GM23338 (cell line): ENCODE measurements at places on chromosomes 7 and 10. TPM values are rescaled to one million over a fixed set of nuclear protein-coding genes. Genes with fewer than 3 reads are reported as not detected.

DNA sequence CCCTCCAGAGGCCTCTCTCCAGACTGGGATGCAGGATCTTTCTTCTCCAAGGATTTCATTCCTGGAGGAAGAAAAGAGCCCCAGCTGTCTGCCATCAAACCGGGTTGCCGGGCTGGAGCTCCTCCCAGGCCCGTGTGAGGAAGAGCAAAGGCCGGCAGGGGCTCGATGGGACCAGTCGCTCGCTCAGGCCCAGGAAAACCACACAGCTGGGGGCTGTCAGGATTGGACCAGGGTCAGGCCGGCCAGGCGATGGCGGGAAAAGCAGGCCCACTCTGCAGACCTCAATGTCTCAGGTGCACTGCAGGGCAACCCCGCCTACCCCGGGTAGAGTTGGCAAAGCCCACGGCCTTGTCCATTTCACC lies 98.1 kb upstream of the DNAAF5 start:
- no peak overlapping the region for H3K4me3 ChIP-seq
- no peak overlapping the region for H3K27ac ChIP-seq
- H3K4me1 ChIP-seq: no peaks in the 10 kb centered on the region
- H3K36me3 ChIP-seq: peaks cover 7% of the 10 kb centered on the region; the same call in 1 of the 2 replicates

GRCh38 chr7:50659329-50659965 lies 94.2 kb upstream of the DDC start:
- DNase-seq: no peak
- no peaks in the 10 kb centered on the region for H3K36me3 ChIP-seq
- H3K4me3 ChIP-seq: no peak overlapping the region
- no peak overlapping the region for H3K27ac ChIP-seq

The SAMD9L gene
- not detected in 2 replicates for total RNA-seq

GRCh38 chr7:101138213-101138870 lies 11.4 kb downstream of the SERPINE1 start:
- H3K4me1 ChIP-seq: peaks cover 26% of the 10 kb centered on the region
- no peak overlapping the region for H3K27ac ChIP-seq
- no peaks in the 10 kb centered on the region for H3K36me3 ChIP-seq
- no peaks in the 10 kb centered on the region for H3K27me3 ChIP-seq
- no peak overlapping the region for H3K4me3 ChIP-seq

The MYL7 gene
- 2.4 TPM in 1 of 2 replicates, not detected in the other for total RNA-seq

DNA sequence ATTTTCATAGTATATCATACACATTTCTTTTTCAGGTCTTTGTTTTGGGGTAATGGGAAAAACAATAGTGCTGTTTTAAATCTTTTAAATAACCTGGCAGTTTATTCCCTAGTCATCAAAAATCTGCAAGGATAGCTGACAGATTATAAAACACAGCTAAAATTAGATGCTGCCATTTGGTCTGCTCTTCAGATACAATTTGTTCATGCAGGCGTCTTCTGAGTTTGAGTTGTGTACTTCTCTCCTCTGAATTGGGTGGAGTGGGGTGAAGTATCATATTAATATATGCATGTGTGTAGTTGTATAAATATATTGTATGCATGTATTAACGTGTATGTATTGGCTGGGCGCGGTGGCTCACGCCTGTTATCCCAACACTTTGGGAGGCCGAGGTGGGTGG lies 42.9 kb upstream of the ST7 start:
- no peak overlapping the region for H3K4me3 ChIP-seq
- no peak for DNase-seq
- H3K36me3 ChIP-seq: peaks cover 26% of the 10 kb centered on the region
- peaks cover 3% of the 10 kb centered on the region for H3K4me1 ChIP-seq
- no peaks in the 10 kb centered on the region for H3K27me3 ChIP-seq

DNA sequence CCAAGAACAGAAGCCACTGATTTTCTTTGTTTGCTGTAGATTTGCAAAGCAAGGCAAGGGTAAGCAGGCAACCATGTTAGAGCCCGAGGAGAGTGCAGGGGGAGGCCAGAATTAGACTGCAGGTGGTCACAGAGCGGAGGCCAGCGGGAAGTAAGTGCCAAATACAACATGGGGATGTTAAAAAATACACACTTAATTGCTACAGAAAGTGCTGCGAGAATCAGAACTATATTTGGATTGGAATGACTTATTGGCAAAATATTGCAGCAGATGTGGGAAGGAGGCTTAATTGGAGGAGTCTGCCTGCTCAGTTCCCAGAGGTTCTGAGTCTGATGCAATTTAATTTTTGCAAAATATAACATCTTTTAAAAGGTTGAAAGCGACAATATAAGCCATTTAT lies 49.7 kb upstream of the ADCY1 start:
- DNase-seq: no peak
- H3K4me1 ChIP-seq: no peaks in the 10 kb centered on the region
- no peaks in the 10 kb centered on the region for H3K27me3 ChIP-seq
- no peak overlapping the region for H3K4me3 ChIP-seq
- H3K27ac ChIP-seq: no peak overlapping the region

GRCh38 chr10:112835944-112836451 lies 114.0 kb upstream of the TCF7L2 start:
- peaks cover 7% of the 10 kb centered on the region for H3K27me3 ChIP-seq
- no peak for DNase-seq
- no peaks in the 10 kb centered on the region for H3K36me3 ChIP-seq
- no peak overlapping the region for H3K4me3 ChIP-seq

DNA sequence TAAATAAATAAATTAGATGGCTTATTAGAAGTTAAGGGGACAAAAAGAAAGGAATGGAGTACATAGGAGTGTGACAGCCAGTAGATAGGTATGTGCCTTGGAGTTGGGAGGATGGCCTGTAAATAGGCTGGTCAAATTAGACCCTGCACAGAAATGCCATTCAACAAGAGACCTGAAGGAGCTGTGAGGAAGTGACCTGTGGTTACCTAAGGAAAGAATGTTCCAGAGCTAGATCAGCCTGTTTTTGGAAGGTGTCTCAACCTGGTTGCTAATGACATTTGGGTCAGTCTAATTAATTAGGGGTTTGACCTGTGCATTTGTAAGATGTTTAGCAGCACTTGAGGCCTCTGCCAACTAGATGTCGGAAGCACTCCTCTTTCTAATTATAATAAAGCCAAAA lies 315.3 kb upstream of the PLXDC2 start:
- H3K27me3 ChIP-seq: no peaks in the 10 kb centered on the region
- no peak overlapping the region for H3K4me3 ChIP-seq
- H3K4me1 ChIP-seq: no peaks in the 10 kb centered on the region
- no peak overlapping the region for H3K27ac ChIP-seq
- no peak for DNase-seq

DNA sequence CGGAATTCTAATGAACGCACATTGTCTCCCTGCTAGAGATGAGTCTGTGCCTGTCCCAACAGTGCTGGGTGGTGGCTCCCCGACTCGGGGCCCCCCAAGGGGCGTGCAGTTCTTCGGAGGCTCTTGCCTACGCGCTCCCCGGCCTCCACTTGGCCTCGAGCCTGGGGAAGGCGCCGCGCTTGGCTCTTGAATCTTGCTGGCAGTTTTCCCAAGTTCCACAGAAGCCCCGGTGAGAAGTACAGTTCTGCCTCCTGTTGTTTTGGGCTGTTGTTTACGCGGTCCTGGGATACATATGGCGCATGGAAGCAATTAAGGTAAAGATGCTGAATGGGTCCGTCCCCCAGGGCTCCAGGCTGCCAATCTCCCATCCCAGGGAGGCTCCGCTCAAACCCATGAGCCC lies 32.6 kb upstream of the UNCX start:
- no peaks in the 10 kb centered on the region for H3K27me3 ChIP-seq
- H3K4me3 ChIP-seq: no peak overlapping the region
- H3K36me3 ChIP-seq: no peaks in the 10 kb centered on the region
- H3K27ac ChIP-seq: no peak overlapping the region
- H3K4me1 ChIP-seq: no peaks in the 10 kb centered on the region
- DNase-seq: no peak

The FAM24A gene
- total RNA-seq: not detected in 2 replicates

The LEP gene
- total RNA-seq: not detected in 2 replicates

- no peaks in the 10 kb centered on the region for H3K36me3 ChIP-seq
- no peak within 1 kb of the TSS for H3K4me3 ChIP-seq
- H3K27me3 ChIP-seq: no peaks in the 10 kb centered on the region
- no peaks in the 10 kb centered on the region for H3K4me1 ChIP-seq
- no peak for DNase-seq
Measured at GRCh38 chr10:103479135-103479534, at the start of gene CALHM3. Gene CALHM3, minus strand, starts transcription at chr10:103479240. Its CDS starts 208 bp downstream, at chr10:103479032.

DNA sequence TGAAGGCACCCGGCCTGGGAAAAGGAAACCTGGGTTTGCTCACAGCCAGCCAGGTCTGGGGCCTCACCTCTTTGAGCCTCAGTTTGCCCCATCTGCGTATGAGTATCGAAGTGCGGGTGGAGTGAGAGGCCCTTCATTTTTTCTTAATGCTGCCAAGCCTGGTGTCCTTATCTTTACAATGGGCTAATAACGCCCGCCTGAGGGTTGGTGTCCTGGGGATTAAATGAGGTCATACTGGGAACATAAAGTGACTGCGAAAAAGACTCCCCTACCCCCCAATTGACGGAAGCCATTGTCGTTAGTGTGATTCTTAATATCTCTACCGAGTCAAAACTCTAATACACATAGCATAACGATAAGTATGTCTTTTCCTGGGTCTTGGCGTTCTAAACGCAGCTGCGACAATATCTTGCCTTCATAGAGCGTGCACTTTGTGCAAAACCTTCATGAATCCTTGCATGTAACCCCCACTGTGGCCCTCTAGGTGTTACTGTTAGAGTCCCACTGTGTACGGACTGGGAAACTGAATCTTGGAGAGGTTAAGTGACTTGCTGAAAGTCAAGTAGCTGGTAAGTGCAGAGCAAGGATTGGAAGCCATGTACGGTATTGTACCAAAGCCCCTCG lies 11.4 kb upstream of the GRB10 start:
- peaks cover 34% of the 10 kb centered on the region for H3K4me1 ChIP-seq
- no peak overlapping the region for H3K27ac ChIP-seq
- DNase-seq: no peak
- peak overlapping the region; percentile 80 for H3K4me3 ChIP-seq

The ASB4 gene
- not detected in 2 replicates for total RNA-seq
